Testis (tissue), 5 donors: ENCODE measurements at places on chromosomes 1 and 21.

- DNase-seq: no peak
Measured at GRCh38 chr1:162091681-162092524, 22.4 kb downstream of the NOS1AP start.

- no peak for DNase-seq
Measured at GRCh38 chr1:39852214-39852791, 31.0 kb downstream of the TRIT1 start.

DNA sequence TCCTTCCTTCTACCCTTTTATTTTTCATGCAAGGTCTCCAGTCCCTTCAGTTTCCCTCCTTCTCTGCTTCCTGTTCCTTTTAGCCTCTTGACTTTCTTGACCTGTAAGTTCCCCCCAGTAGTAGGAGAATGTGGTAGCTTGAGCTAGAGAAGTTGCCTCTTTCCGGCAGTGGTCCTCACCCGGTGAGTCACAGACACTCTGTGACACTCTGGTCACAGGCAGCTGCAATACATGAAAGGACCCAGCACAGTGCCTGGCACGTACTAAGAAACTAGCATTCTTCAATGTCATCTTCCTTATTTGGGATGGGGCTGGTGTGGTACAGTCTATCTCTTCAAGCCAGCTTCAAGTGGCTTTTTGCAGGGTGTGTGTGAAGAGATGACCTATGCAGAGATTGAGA, 16.0 kb downstream of the PFKFB2 start:
- no peak for DNase-seq

DNA sequence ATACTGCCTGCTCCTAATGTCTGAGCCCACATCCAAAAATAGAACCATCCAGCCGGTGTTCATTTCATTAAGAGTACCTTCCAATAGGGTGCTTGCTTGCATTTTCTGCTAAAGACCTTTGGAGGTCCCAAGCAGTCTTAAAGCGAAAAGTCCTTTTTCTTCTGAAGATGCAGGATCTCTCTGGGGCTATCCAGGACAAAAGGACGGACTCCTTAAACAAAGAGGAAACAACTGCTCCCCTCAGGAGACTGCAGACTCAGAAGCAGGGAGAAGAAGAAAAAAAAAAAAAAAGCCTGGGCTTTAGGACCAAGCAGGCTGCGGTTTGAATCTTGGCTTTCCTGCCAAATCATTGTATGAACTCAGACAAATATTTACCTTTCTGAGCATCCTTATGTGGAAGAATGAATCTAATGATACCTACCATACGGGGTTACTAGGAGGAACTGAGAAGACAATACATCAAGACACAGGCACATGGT, 204.0 kb downstream of the PLPP3 start:
- DNase-seq: no peak

DNA sequence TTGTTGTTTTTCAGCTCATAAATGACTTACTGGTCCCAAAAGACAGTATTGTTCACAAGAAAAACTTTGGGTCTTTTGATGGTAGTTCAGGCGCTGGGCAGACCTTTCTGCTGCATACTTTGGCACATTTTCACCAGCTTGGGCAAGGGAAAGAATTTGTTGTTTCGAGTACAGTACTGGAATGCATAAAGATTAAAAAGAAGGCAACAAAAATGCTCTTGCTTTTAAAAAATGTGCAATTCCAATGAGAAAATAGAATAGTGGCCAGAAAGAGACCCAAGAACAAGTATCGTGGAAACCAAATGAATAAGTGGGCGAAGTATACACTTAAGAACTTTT, 56.0 kb downstream of the CLIC6 start:
- DNase-seq: no peak

GRCh38 chr1:180184041-180184440, 29.4 kb downstream of the QSOX1 start:
- no peak for DNase-seq

DNA sequence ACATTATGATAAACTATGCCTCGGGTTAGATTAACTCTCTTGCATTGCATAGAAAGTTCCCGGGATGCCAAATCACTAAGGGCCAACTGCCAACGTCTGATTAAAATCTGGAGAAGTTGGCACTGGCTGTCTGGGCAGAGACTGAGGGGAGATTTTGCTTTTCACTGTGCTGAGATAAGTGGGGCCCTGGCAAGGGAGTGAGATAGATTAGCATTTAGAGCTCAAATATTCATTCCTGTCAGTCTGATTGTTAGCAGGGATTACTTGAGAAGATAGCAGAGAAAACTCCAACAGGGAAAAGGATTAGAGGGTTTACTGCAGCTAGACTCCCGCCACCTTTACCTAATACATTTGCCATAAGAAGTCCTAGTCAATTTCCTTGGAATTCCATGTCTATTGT, 714.1 kb upstream of the CHRM3 start:
- DNase-seq: no peak

- peak; percentile 67 for DNase-seq
Measured at GRCh38 chr1:154221278-154222001, 685 bp downstream of the UBAP2L start.

DNA sequence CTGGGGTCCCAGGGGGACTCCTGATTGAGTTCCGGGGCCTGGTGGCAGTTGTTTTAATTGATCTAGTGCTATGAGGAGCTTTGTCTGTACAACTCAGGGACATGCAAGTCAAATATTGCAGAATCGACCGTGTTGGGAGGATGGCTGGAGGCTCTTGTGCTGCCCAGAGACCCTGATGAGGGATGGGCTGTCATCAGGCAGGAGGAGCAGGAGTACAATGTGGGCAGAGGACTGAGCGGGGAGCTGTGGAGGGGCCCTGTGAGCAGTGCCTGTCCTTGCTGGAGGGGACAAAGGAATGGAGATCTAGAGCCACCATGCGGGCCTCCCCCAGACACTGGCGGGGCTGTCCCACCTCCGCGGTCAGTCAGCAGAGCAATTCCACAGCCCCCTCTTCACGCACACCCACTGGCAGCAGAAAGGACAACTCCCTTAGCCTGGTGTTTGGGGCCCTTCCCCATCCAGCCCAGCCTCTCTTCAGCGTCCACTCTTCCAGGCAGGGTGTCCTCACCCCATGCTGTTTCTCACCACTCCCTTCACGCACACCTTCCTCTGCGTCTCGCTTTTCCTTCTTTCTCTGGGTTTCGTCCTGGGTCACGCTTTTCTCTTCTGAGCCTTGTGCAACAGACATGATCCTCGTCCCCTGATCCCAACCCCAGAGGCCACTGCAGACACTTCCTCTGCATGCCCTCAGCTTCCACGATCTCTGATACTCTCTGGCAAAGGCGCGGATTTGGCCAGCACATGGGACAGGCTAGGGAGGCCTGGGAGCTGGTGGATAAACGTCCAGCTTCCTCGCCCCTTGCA, 122.6 kb downstream of the GRIK3 start:
- no peak for DNase-seq

GRCh38 chr1:184945678-184946412, 28.5 kb downstream of the NIBAN1 start:
- no peak for DNase-seq

- DNase-seq: no peak
Measured at GRCh38 chr1:209038316-209038715, 545.2 kb upstream of the CAMK1G start.

DNA sequence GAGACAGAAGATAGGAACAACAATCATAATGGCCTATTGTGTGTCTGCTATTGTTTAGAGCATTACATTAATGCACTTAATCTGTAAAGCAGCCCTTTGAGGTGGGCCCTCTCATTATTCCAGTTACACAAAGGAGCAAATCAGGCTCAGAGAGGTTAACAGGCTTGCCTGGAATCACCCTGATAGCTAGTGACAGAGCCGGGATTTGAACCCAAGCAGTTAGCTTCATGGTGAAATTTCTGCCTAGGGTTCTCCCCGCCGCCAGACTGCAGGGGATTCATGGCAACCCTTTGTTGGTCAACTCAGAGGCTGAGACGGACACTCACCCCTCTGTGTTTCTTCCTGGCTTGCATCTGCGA, 7.1 kb downstream of the HEYL start:
- DNase-seq: no peak

DNA sequence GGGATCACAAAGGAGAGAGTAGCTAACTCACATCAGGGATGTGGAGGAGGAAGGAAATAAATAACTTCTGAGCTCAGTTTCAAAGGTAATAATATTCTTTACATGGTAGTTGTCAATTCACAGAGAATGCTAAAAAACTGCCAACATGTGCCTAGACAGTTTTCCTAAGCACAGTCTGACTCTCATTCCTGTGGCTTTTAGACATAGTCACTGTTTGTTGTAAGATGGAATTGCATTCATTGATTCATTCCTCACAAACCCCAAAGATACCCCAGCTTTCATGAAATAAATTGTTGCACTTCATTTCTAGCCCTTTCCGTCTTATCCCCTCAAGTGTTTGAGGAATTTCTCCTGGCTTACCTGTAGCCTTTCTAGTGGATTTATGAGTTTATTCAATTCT, 263.9 kb downstream of the NTNG1 start:
- no peak for DNase-seq

DNA sequence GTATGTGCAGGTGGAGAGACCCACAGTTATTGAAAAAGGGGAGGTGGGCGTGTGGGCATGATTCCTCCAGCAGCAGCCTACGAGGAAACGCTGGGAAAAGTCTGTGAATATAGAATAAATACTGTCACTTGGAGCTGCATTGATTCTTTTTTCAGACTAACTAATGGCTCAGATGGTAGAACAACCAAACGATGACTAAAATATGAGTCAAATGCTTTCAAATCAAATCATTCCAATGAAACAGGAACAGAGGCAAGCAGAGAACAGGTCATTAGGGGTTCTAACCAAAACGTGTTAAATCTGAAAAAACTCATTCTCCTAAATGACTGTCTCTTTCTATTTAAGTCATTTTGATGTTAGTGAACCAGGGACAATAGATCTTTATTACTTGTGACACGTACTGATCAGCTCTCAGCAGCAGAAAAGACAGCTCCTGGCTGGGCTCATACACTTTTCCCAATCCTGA, 35.1 kb upstream of the SEC16B start:
- no peak for DNase-seq

- no peak for DNase-seq
Measured at GRCh38 chr21:45767071-45768006, 123.8 kb downstream of the PCBP3 start.

- DNase-seq: no peak
Measured at GRCh38 chr1:227437495-227438008, 119.3 kb upstream of the CDC42BPA start.

GRCh38 chr1:106956721-106957120, 99.8 kb upstream of the PRMT6 start:
- DNase-seq: no peak

- DNase-seq: peak; percentile 67
Measured at GRCh38 chr1:34871443-34872132, 12.0 kb upstream of the SMIM12 start.

DNA sequence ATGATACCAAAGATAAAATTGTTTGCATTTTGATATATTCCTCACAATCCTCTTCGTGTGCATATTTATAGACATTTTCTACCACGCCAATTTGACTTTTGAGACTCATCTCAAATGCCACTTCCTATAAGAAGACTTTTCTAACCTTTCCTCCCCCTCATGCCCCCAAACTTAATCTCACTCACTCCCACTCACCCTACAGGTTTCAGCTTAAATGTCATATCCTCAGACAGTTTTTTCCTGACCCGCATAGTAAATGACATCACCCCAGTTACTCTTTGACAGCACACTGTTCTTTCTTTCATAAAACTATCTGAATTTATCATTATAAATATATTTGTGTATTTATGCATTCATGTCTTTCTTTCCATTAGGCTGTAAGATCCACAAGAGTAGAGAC, 29.6 kb upstream of the RGS8 start:
- DNase-seq: no peak

DNA sequence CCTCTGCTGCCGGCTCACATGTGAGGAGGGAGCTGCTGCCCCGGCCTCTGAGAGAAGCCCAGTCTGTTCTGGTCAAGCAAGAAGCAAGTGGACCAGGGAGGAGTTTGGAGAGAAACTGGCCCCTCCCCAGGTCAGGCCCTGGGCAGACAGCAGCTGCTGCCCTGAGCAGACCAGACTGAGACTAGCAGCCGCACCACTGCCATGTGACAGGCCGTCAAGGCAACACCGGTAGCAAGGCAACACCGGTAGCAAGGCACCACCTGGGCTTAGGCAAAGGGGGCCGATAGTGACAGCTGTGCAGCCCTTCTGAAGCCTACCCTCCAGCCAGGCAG, 50.3 kb downstream of the ARHGEF16 start:
- DNase-seq: no peak

- DNase-seq: no peak
Measured at GRCh38 chr21:46544003-46544402, 60.9 kb downstream of the S100B start.

GRCh38 chr1:110227774-110228173, 17.7 kb downstream of the KCNC4 start:
- no peak for DNase-seq

DNA sequence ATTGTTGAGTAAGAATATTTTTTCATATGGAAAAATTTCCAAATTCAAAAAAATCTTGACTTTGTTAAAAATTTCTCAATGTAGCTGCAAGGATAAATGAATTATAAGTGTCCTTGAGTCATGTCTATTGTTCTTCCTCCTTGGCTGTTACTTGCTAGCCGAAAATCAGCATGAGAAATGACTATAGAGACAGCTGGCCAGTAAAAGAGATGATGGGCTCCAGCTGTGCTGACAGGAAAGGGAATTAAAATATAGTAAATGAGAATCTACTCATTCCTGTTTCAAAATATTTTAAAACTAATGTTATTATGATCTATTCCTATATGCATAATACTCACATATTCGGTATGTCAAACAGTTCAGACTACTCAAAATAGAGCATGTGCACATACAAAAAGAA, 1292.6 kb downstream of the BRINP3 start:
- DNase-seq: no peak

DNA sequence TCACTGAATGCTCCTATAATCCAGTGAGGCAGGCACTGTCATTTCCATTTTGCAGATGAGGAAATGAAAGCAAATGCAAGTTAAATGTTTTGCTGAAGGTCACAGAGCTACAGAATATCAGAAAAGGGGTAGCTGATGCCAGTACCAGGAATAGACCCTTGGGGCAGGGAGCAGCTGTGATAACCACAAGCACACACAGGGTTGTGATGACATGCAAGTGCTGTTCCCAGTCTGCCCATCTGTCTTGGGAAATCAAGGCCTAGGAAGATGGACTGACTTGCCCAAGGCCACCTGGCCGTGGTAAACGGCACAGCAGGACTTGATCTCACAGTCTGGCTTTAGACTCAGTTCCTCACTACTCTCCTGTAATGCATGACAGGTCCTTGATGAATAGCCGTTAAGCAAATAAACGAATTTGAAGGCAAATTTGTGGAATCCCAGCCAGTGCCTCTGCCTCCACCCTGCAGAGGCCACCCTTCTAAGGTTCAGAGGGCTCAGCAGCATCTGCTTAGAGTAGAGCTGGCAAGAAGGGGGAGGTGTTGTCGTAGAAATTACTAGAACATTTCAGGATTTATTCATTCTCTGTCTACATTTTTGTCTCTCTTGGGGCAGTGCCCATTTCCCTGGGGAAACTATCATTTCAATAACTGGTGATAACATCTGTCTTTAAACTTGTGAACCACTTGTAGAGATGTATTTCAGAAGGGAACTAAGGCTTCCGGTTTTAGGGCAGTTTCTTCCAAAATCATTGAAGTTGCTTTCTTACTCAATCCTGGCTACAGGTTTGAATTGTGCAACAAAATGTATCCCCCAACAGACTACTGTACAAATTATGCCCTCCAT, 53.2 kb upstream of the MRPS6 start:
- no peak for DNase-seq
